ENCODE measurements at places on chromosomes 16 and 17.

DNA sequence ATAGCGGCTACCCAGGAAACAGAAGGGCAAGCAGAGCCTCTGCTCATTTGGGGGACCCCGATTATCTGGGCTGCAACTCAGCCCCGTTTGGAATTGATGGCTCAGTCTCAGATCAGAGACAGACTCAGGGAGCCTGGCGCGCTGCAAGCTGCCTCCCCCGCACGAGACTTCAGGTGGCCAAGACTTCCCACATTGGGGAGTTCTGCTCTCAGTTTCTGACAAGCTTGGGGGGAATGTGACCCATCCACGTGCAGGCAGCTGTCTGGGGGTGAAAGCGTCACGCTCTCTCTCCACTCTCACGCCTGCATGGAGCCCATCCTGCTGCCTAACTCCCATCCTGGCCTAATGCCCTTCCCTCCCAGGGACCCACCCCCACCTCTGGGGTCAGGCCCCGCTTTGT lies 157.6 kb upstream of the GSE1 start:
- DNase-seq = no peak

GRCh38 chr16:87733190-87733589 lies 32.6 kb downstream of the KLHDC4 start:
- DNase-seq = peak; percentile 30

DNA sequence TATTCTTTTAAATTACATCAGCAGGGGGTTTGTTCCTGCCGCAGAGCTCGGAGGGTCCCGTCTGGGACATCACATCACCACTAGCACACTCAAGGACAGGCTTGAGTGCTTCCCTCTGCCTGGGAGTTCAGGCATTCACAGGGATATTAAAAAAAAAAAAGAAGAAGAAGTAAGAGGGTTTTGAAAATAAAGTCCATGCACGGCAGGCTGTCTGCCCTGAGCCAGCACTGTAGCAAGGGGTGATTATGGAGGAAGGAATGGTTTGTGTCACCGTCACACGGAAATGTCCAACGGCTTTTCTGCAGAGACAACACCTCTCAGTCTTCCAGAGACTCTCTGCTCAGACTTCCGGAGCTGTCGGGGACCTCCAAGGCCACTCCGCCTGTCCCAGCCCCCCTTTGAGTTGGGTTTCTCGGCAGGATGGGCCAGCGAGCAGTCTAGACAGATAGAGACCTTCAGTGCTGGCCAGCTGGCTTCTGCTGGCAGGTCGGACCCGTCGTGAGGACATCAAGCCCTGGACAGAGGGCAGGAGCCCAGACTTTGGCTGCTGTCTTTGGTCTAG lies 33.6 kb downstream of the MEOX1 start:
- DNase-seq = no peak

DNA sequence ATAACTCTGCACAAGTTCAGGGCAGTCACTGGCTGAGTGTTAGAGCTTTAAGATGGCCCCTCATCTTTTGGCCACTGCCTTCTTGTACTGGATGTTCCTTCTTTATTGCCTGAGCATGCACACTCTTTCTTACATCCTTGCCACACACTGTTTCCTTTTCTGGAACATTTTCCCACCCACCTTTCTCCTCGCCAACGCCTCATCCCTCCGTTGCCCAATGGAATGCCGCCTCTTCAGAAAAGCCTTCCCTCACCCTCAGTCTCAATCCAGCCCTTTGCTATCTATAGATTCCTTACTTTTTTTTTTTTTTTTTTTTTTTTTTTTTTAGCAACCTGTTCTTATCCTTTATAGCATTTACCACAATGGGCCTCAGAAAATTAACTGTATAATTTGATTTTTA lies 47.9 kb upstream of the RBFOX1 start:
- DNase-seq = no peak

GRCh38 chr16:19972111-19972510 lies 87.5 kb upstream of the GPRC5B start:
- DNase-seq = no peak

GRCh38 chr16:55391760-55392375 lies 67.9 kb downstream of the IRX6 start:
- DNase-seq = no peak

DNA sequence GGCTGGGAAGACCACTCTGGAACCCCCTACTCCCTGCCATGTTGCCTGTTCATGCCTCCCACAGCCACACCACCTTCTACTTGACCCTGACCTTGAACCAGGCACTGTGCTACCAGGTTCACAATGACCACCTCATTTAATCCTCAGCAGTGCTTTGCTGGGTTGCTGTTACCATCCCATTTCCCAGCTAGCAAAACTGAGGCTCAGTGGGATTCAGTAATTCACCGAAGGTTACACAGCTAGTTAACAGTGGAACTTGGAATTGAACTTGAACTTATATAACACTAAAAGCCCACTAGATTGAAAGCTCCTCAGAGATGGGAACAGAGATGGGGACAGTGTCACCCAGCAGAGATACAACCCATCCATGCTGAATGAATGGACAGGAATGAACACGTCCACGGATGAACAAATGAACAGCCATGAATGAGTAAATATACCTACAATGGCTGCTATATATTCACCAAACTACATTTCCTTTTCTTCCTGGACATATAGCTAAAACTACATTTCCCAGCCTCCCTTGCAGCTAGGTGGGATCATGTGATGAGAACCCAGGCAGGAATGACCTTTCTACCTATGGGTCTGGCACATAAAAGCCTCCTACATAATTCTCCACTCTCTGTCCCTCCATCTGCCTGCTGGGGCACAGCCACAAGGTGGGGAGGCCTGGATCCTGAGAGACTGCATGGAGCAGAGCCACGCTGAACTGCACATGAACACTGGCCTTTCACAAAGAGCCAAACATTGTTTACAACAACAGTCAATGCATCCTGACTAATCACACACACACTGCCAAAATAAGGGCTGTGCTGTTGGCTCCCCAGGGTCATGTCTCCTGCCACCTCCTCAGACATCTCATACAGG lies 94.8 kb downstream of the RMI2 start:
- no peak for DNase-seq

GRCh38 chr16:71966932-71967331 lies 33.3 kb downstream of the PKD1L3 start:
- DNase-seq = no peak

DNA sequence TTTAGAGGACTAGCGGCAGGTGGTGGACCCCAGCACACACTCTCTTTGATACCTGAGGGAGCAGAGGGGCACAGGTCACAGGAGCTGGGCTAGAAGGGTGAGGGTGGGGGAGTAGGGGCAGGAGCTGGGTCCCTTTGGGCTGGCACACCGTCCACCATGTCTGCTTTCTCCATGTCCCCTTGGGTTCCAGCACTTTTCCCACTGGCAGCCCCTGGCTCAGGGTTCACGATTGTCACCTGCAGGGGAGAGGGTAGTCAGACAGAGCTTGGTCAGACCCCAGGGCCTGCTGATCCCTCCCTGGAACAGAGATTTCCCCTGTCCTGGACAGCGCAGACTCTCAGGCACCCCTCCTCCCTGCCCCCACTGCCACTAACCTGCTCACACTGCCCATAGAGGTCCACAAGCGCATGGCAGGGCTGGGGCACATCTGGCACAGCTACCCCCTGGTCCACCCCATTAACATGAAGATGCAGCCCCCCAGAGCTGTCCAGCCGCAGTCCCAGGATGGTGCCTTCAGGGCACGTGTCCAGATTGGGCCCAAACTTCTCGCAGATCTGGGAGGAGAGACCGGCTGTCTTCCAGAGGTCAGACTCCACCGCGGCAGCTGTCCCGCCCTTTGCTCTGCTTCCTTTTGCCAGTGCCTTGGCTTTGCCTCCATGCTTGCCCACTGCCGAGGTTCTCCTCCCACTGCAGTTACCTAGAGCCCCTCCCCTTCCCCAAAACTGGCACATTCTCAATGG lies 3.1 kb upstream of the GPS2 start:
- DNase-seq = no peak

GRCh38 chr16:12256921-12257320 lies 280.4 kb downstream of the SNX29 start:
- no peak for DNase-seq

GRCh38 chr16:77207030-77207429 lies 7.8 kb downstream of the SYCE1L start:
- DNase-seq = no peak

DNA sequence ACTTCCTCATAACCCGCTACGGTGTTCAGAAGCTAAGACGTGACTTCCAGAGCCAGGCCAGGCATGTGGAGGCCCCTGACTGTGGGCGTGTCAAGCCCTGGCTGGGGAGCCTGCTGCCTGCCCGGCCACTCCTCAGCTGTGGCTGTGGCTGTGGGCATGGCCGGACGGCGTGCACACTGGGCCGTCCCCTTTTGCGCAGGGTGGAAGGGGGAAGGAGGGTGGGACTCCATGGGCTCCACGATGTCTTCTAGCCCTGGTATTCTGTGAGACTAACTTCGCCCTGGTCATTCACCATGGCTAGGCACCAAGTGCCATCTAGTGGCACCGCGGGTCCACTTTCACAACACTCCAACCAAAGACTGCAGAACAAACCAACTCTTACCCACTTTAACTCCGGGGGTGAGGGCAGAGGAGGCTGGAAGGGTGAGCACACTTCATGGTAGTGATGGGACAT lies 67.9 kb downstream of the N4BP1 start:
- no peak for DNase-seq

DNA sequence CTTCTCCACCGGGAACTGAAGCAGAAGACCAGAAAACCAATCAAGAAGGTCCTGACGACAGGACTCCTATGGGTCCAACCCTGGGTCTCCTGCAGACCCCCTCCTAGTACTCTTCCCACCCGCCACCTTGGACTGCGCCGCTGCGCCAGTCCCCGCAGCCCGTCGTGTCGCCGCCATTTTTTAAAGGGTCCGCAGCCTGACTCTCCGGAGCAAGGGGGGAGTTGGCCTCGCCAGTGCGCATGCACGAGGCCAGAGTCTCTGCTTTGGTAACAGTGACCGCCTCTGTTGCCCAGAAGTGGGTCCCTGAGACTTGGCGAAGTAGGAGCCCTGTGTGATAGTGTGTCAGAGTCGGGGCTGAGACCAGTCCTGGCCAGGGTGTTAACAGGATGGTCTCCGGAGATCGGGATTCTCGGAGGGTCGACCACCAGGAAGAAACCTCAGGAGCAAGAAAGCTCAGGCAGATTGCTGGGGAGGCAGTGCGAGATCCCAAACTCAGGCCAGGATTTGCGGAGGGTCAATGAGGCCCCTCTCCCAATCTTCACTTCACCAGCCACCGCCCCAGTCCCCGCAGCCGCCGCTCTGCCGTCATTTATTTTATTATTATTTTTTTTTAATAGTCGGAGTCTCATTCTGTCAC lies 612.5 kb downstream of the KCNJ18 start:
- DNase-seq = no peak

DNA sequence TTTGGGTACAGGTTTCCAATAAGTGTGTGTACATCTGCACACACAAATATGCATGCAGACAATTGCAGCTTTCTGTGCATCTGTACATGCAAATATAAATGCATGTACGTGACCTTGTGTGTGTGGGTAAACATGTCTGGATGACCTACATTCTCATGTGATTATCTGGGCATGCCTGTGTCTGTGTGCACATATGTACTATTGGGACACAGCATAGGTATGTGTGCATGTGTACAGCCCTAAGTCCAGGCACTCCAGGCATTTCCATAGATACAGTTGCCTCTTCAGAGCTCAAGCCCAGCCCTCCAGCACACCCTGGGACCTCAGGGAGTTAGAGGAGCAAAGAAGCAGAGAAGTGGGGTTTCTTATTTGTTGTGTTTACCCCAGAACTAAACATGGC lies 7.1 kb upstream of the GP2 start:
- DNase-seq = no peak

DNA sequence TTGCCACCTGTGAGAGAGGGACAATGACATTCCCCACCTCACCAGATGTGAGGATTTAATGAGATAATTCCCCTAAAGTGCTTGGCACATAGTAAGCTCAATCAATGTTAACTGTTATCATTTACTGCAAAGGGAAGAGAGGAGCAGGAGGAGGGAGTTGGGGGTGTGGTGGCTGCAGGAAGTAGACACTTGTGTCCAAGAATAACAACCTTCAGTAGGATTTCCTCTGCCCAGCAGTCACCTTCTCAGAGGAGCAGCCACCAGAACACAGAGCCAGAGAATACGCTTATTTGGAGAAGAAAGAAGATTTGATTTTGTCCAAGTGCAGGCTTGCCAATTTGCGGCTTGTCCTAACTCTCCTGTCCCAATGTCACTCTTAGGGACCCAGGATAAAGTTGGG lies 10.2 kb downstream of the CBX4 start:
- DNase-seq = no peak

- no peak for DNase-seq
These were observed 116.2 kb upstream of the SDK2 start for GRCh38 chr17:73760439-73760758.

DNA sequence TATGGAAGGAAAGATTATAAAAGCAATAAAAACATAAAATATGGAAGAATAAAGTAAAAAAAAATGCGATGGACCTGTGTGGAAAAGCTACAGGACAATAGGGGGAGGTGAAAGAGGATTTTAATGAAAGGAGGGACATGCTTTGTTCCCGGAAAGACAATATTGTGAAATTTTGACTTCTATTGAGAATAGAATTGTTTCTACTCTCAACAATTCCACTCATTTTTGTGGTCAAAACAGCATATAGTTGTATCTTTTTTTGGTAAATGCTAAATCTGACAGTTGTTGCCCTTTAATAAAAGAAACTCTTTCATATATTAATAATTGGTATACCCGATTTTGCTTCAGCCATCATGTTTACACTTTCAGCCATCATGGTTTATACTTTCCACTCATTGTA lies 22.9 kb upstream of the APPBP2 start:
- no peak for DNase-seq

GRCh38 chr16:88634994-88635670 lies 3.2 kb upstream of the IL17C start:
- DNase-seq = no peak

- DNase-seq = no peak
These were observed 34.4 kb downstream of the RAP1GAP2 start for GRCh38 chr17:2830678-2831077.

Measured in activated CD4-positive, alpha-beta memory T cell treated with anti-CD3 and anti-CD28 coated beads, Interleukin-2, amount 10 ng/mL, durations not matched to agents 7 days and 5 days (primary cell).